ENCODE measurements at places on chromosomes 7 and 10.
A peak's percentile ranks its signal among the peaks of the same experiment; 100 is the strongest.

DNA sequence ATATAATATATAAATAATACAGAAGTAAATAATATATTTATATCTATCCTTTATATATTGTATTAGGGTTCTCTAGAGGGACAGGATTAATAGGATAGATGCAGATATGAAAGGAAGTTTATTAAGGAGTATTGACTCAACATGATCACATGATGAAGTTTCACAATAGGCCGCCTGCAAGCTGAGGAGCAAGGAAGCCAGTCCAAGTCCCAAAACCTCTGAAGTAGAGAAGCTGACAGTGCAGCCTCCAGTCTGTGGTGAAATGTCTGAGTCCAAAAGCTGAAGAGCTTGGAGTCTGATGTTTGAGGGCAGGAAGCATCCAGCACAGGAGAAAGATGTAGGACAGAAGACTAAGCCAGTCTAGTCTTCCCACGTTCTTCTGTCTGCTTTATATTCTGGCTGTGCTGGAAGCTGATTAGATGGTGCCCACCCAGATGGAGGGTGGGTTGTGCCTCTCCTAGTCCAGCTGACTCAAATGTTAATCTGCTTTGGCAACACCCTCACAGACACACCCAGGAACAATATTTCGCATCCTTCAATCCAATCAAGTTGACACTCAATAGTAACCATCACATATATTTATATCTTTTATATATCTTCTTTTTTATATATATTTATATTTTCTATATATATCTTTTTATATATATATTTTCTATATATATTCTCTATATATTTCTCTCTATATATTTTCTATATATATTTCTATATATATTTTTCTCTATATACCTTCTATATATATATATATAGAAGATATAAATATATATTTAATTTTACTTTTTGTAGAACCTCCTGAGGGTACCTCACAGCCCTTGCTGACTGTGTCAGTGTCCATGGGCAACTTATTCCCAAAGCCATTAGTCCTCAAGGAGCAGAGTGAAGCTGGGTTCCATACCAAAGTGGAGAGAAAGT is 24.6 kb upstream of the AKR1B10 start:
- DNase-seq, result peak; percentile 89

DNA sequence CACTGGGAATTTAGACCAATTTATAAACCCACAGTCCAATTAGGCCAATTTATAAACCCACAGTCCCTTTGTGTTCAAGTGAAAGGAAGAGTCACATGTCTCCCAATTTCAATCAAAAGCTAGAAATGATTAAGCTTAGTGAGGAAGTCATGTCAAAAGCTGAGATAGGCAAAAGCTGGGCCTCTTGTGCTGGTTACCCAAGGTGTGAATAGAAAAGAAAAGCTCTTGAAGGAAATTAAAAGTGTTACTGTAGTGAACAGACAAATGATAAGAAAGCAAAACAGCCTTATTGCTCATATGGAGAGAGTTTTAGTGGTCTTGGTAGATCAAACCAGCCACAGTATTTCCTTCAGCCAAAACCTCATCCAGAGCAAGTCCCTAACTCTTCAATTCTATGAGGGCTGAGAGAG is 245.0 kb downstream of the HDAC9 start:
- DNase-seq, result no peak

- no peak for DNase-seq
Measured at GRCh38 chr10:43204042-43204942, 62.6 kb downstream of the RASGEF1A start.

- no peak for DNase-seq
Measured at GRCh38 chr10:119061352-119061751, 19.3 kb downstream of the EIF3A start.

GRCh38 chr10:91127341-91128082 is 93.0 kb upstream of the PCGF5 start:
- DNase-seq, result no peak

DNA sequence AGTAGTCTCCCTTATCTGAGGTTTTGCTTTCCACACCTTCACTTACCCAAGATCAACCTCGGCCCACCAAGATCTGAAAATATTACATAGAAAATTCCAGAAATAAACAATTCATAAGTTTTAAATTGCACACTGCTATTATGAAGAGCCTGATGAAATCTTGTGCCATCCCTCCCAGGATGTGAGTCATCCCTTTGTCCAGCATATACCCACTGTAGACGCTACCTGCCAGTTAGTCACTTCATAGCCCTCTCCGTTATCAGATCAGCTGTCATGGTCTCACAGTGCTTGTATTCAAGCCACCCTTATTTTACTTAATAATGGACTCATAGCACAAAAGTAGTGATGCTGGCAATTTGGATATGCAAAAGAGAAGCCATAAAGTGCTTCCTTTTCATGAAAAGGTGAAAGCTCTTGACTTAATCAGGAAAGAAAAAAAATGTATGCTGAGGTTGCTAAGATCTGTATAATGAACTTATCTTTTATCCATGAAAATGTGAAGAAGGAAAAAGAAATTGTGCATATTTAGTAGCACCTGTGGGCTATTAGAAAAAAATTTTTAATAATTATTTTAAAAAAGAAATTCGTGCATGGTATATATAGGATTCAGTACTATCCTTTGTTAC is 9.8 kb upstream of the MRPS16 start:
- no peak for DNase-seq

- DNase-seq, result no peak
Measured at GRCh38 chr7:2512713-2513112, 6.9 kb upstream of the LFNG start.

DNA sequence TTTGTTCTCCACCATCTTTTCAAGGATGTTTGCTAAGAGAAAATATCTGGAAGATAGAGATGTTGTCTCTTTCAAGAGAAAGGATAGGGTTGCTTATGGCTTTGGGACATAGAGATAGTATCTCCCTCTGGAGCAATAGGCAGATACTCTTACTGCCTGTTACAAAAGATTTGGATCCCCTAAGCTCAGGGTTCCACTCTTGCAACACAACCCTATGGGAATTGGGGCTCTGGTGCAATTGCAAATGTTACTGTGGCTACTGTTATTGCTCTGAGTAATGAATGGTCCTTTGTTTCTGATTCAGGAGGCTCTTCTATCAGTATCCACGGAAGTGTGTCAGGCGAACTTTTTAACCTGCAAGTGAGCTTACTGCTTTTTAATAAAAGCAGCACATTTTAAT is 88.8 kb downstream of the GPR85 start:
- DNase-seq, result no peak

DNA sequence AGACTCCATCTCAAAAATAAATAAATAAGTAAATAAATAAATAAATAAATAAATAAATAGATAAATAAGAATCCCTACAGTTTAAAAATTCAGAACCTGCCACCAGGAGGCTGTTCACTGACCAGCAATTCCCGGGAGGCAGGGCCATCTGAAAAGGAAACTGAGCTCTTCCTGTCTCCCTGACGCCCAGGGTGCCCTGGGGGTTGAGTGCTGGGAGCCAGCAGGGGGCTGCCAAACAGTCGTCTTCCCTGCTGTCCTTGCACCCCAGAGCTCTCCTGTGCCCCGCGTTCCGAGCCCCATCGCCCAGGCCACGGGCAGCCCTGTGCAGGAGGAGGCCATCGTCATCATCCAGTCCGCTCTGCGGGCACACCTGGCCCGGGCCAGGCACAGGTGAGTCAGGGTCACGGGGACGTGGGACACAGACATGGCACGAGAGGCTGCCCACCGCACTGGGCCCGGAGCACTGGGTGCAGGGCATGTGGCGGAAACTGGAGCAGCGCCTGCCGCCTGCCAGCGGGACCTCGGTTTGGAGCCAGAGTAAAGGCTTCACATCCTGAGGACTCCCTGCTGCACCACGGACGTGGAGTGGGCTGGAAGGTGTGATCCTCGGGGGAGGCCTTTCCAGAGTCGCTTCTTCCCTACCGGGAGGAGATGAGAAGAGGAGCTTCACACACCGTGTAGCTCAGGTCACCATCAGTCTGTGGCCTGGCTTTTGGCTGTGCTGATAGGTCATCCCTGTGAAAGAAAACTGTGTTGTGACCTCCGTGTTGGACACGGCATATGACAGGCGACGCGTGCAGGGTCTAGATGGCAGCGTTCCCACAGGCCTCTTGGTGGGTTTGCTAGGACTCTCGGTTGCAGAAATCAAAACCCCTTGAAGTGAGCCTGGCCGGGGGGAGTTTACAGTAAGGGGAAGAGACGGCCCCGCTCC is 25.9 kb upstream of the TTYH3 start:
- DNase-seq, result no peak

GRCh38 chr7:93817526-93817925 is 73.0 kb downstream of the TFPI2 start:
- DNase-seq, result no peak

DNA sequence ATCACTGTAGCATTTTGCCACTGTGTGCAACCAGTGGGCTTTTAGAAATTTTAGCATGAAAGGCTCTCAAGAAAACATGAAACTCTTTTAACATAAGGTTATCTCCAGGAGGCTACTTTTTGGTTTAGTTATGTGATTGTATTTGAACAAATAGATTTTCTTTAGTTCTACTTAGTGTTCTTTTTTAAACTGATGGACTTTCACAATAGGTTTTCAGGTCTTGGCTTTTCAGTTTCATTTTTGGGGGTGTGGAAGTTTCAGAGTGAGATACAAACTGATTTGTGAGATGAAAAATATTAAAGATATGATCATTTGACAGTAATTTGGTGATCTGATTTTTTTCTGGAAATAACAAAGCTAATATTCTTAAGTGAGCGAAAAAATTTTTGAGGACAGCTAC is 344.1 kb downstream of the PHF14 start:
- no peak for DNase-seq

DNA sequence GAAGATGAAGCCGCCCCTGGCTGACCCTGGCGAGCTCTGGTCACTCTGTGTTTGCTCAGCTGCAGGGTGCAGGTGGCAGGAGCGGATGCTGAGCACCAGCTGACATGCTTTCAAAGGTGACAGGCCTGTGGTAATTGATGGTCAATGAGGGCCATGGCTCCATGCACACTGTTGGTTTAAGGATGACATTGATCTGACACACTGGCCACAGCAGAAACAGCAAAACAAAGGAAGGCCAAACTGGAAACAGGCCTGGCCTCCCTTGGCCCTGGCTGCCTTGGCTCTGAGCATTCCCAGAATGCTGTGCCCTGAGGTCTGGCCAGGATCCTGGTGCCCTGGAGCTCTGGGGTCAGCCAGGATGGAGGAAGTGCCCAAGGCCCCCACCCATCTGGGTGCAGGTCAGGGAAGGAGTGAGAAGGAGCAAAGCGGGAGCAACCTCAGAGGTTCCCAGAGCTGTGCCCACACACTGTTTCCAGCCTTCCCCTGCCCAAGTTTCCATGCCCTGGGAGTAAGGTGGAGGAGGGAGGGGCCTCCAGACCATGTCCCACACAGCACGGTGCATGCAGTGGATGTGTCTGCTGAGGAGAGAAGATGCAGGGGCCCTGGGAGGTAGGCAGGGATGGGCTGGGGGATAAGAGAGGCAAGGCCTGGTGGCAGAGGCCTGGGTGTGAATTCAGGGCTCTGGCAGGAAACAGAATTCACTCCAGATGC is 302.2 kb downstream of the RPS24 start:
- DNase-seq, result no peak

- DNase-seq, result no peak
Measured at GRCh38 chr7:6286486-6286885, 14.1 kb upstream of the CYTH3 start.

DNA sequence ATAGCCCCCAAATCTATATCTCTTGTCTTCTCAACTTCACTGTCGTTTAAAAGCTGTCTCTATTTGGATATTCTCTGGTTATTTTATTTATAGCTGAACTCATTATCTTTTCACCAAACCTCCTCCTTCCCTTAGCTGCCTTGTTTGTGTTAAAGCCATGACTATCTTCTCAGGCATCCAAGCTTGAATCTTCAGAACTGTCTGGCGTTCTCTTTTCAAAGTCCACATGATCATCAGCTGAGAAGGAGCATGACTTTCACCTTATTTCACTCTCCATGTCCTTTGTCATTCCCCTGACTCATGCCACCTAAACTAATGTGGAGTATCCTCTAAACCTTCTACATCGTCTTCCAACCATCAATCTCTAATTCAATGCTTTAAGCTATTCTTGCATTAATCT is 5.7 kb upstream of the GLCCI1 start:
- no peak for DNase-seq

- no peak for DNase-seq
Measured at GRCh38 chr10:100057948-100058347, 23.7 kb downstream of the CPN1 start.

DNA sequence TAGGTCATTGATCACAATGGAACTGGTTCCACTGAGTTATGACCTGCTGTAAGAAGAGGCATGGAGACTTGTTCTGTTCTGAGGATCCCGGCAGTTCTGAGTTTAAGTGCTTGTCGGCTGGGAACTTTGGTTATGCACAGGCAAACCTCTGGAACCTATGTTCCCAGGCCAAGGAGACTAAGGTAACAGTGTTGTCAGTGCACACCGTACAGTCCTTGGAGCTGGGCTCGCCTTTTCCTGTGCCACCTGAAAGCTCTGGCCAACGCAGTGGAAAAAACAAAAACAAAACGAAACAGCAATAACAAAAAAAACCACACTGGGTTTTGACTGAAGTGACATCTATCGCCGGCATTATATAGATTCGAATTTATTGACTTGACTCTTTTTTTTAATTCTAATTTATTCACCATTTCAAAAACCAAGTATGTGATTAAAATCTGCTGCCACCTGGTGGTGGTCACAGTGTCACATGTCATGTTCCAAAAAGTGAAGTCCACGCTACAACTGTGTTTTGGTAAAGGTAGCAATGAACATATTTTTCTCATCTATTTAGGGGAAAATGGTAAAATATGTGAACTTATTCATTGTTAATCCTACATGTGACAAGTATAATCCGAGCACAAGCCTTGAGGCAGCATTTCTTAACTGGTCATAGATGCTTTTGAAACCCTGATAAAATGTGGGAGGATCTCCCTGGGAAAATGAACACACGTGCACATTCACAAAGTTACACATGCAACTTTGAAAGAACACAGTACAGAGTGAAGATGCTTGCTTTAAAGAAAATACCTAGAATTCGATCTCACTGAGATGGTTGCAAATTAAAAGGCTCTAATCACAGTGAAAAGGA is 113.8 kb upstream of the PPP2R2D start:
- DNase-seq, result peak; percentile 47

GRCh38 chr10:73093922-73094850 is 2.5 kb downstream of the P4HA1 start:
- no peak for DNase-seq

- no peak for DNase-seq
Measured at GRCh38 chr7:32224276-32224675, 154.1 kb upstream of the PDE1C start.

DNA sequence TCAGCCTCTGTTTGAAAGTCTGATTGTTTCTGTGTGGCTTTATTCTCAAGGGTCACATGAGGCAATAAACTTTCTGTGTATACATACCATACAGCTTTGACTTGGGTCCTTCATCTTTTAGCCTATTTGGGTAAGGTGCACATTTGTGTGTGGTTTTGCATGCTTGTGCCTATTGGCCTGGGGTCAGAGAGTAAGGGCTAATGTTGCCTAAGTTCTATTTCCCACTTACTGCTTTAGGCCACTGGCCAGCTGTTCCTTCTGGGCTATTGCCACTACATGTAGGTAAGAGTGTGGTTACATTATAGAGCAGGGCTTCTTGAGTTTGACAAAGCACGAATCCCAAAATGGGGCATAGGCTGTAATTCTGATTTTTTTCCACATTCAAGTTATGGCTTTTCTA is 21.8 kb downstream of the BBIP1 start:
- DNase-seq, result no peak

Measured in suppressor macrophage (primary cell).